ENCODE measurements at places on chromosomes 3 and 15.

GRCh38 chr3:190746986-190747385 is 115.5 kb downstream of the GMNC start:
- DNase-seq, result no peak

GRCh38 chr3:15794303-15794771 is 3.4 kb downstream of the ANKRD28 start:
- DNase-seq, result peak; percentile 41

DNA sequence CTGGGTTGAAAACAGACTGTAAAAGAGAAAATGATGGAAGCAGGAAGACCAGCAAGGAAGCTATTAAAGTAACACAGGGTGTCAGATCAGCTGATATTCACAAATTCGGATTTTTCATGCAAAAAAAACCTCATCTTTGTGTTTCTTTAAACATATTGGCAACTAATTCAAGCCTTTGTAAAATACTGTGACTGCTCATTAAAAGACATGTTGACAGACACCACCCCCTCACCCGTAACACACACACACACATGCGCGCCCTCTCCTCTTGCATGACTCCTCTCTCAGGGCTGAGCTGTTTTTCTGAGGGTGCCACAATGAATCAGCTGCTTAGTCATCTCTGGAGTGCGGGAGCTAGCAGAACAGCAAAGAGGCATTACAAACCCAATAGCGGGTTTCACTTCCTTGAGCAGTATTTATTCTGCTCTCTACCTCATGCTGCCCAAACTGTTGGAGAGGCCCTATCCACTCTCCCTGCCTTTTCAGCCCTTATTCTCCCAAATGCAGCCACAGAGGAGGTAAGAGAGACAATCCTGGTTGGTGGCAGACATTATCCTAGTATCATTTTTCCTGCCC is 35.8 kb upstream of the CCDC80 start:
- no peak for DNase-seq

DNA sequence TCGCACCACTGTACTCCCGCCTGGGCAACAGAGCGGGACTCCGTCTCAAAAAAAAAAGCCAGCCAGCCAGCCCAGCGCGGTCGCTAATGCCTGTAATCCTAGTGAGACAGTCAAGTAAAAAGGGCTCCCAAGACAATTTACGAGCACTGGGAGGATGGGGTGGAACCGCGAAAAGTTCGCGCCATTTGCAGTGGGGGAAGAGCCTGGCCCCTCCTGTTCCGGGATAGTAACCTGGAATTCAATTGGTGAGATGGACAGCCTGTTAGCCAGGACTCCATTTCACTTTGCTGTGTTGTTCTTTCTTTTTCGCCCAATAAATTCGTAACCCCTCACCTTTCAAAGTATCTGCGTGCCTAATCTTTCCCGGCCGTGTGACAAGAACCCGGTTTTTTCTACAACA is 19.5 kb downstream of the SLC4A7 start:
- no peak for DNase-seq

- DNase-seq, result no peak
Observed at GRCh38 chr15:49178497-49178896, 8.4 kb downstream of the GALK2 start.

DNA sequence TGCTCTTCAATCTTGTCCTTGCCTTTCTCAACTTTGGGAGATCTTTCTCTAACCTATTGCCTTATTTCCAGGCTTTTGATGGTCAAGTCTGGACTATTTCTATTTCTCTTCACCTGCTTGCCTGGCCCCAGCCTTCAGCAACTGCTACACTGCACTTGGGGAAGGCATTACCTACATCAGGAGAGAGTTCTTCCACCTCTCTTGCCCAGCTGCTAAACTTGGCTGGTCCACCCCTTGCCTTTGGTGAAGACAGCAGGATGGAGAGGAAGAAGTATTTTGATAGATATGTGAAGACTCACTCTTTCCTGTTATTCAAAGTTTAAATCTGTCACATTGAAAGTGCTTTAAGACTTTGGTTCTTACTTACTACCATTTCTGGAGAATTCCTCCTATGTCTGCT is 574.8 kb downstream of the ZPLD1 start:
- no peak for DNase-seq

- DNase-seq, result no peak
Observed at GRCh38 chr3:194285850-194286197, 65.3 kb downstream of the CPN2 start.

- DNase-seq, result no peak
Observed at GRCh38 chr3:128588147-128588546, 62.5 kb downstream of the RPN1 start.

- no peak for DNase-seq
Observed at GRCh38 chr3:55658690-55659562, 171.8 kb upstream of the WNT5A start.

DNA sequence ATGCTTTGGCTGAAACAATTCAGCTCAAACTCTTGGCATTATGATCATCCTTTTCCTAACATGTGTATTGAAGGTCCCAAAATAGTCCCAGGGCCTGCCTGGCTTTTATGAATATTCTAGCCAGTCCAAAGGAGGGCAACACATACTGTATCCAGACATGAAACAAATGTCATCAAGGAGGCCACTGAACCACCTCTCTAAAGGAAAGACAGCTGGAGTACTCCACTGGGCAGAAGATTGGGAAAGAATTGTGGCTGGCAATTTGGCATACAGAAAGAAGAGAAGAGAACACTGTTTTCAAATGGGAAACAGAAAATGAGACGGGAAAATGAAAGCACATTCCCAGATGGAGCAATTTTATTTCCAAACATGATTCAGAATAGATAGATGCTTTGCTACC is 80.6 kb downstream of the NCEH1 start:
- DNase-seq, result no peak

GRCh38 chr15:92725171-92725570 is 69.6 kb upstream of the FAM174B start:
- DNase-seq, result no peak

GRCh38 chr15:98609144-98609852 is 39.0 kb upstream of the IGF1R start:
- peak; percentile 39 for DNase-seq

DNA sequence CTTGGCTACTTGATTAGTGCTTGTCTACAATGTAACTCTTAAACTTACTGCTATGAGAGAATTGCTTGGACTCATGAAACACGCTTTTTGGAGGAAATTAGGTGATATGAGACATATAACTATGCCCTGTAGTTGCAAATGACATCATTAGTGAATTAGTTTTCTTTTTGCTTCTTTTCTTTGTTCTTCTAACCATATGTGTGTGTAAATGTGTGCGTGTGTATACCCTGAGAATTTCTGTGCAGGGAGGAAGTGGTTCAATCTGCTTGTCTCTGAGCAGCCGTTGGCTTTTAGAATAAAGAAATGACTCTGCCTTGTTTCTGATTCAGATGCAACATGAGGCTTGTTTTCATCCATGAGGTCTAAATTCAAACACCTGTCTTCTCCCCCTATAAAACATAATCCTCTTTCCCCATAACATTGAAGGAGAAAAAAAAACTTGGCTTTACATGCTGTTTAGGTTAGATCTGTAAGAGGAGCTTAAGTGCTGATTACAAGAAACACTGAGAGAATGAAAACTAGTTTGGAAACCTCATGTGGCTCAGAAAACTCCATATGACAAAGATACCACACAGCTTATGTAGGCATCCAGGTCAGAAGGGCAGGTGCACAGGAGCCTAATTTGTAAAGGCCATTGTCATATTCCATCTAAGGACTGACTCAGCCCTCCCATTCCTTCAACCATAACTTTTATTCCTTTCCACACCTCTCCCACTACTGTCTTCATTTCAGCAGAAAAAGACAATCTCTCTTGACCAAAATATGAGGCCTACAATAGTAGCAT is 30.5 kb upstream of the BLM start:
- DNase-seq, result no peak

DNA sequence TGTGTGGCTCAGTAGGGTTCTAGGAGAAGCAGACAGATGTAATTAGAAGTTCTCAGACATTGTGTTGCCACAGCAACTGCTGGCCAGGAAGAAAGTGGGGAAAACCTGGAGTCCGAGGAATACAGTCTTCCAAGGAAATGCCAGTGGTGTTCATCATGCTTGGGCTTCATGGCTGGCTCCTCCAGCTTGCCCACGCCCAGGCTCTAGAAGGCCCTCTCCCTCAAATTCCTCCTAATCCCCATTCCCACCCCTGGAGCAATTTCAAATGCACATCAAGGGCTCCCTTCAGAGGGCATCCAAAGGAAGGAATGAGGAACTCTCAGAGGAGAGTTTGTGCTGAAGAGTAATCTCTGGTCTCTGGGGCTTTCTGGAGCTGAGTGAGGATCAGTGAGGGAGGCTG is 21.9 kb downstream of the FSTL1 start:
- DNase-seq, result no peak

DNA sequence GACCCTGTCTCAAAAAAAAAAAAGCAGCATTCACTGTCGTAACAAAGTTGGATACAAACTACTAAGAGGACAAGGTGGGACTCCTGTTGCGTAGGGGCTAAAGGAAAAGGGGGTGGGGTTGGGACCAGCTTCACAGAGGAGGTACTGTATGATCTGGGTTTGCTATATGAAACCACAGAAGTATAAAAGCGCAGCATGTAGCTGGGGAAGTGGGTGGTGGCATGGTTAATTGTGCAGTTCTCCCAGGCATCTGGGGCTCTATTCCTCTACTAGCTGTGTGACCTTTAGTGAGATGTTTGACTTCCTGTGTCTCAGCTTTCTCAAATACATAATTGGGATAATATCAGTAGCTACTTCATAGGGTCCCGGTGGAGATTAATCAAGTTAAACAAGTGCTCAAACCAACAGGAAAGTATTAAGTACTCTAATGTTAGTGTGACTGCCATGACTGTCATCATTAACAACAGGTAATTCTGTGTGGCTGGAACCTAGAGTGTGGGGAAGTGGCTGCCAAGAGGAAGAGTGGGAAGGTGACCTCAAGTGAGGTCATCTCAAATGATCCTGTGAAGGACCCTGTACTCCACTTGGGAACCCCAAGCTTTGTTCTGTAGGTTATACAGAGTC is 11.5 kb downstream of the PARP16 start:
- DNase-seq, result no peak

- no peak for DNase-seq
Observed at GRCh38 chr3:152159328-152159727, 109.4 kb upstream of the MBNL1 start.

GRCh38 chr3:37921025-37921424 is 59.3 kb downstream of the CTDSPL start:
- DNase-seq, result no peak

GRCh38 chr15:33068007-33068481 is 126.5 kb downstream of the FMN1 start:
- DNase-seq, result no peak

DNA sequence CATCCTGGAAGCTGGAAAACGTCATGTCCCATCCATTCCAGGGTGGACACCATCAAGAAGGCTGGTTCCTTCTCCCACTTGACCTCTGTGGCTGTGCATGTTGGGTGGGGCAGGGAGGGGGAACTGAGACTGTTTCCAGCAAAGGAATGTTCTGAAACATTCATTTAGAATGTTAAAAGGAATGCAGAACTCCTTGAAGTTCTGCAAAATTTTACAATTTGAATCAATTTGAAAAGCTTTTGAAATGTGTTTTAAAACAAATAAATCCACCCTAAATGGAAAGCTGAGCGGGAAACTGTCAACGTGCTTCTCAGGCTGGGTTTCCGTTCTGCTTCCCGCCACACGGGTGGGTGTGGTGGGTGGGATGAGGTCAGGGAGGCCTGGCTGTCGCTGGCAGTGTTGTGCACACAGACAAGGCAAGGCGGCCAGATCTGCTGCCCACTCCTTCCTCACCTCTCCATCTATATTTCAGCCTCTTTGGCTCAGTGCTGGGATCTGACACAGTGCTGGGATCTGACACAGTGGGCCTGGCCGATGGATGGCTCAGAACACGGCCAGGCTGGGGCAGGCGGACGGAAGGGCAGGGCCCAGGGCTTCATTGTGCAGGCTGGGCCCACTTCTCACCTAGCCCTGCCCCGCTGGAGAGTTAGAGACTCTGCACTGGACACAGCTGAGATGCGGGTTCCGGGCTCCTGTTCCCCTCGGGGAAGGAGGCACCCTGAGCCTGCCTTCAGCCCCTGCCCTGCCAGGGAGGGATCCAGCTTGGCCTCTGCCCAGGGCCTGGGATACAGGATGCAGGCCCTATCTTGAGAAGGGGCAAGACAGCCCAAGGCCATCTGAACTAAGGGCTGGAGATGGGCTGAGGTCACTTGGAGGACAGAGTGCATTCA is 110.4 kb downstream of the TMEM266 start:
- no peak for DNase-seq

GRCh38 chr15:73483053-73483452 is 40.1 kb downstream of the REC114 start:
- no peak for DNase-seq

DNA sequence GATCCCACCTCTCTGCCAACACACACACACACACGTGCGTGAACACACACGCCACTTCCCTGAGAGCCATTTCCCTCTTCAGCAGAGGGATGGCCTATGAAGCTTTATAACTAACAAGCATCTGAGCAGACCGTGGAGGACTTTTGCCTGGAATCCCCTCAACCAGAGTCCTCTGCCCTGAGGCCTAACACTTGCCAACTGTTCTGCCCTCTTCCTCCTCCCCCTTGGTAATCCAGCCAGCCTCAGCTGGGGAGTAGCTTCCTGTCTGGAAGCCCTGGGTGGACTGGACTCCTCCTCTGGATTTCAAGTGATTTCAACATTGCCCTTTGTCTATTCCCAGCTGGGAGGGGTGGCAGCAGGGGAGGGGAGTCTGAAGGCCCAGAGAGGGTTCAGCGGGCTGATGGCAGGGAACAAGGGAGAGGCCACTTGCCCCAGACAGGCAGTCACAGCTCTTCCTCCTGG is 68.4 kb upstream of the HACD2 start:
- DNase-seq, result peak; percentile 14

GRCh38 chr3:98734735-98735134 is 28.4 kb upstream of the ST3GAL6 start:
- DNase-seq, result peak; percentile 78

DNA sequence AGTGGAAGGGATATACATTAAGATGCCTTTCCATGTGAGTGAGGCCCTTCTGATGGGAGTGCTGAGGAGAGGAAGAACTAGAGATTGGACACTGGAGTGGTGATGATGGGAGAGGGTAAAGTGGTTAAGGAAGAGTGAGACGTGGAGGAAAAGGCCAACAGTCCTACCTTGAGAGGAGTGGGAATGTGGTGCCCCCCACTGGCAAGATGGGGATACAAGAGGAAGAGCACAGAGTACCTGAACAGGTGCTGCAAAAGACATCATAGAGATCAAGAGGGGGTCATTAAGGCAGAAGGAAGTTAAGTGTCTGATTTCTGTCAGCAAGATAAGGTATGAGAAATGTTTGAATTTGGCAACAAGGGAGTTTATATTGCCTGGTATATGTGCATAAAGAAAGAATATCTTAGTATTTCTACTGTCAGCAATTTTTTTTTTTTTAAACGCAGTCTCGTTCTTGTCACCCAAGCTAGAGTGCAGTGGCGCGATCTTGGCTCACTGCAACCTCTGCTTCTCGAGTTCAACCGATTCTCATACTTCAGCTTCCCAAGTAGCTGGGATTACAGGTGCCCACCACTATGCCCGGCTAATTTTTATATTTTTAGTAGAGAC is 34.0 kb downstream of the ARIH2 start:
- peak; percentile 27 for DNase-seq

Measured in G401 (cell line).